ENCODE measurements at places on chromosomes 12 and 14. TPM values are rescaled to one million over a fixed set of nuclear protein-coding genes. Genes with fewer than 3 reads are reported as not detected.

HOXC6 gene
- total RNA-seq, result not detected

SSPN gene
- 104 TPM for total RNA-seq

ANO4 gene
- not detected for total RNA-seq

SMOC1 gene
- total RNA-seq, result 0.93 TPM

CCDC38 gene
- total RNA-seq, result not detected

PTPN21 gene
- total RNA-seq, result 36.6 TPM

FAM181A gene
- not detected for total RNA-seq

CCER1 gene
- total RNA-seq, result not detected

DNA sequence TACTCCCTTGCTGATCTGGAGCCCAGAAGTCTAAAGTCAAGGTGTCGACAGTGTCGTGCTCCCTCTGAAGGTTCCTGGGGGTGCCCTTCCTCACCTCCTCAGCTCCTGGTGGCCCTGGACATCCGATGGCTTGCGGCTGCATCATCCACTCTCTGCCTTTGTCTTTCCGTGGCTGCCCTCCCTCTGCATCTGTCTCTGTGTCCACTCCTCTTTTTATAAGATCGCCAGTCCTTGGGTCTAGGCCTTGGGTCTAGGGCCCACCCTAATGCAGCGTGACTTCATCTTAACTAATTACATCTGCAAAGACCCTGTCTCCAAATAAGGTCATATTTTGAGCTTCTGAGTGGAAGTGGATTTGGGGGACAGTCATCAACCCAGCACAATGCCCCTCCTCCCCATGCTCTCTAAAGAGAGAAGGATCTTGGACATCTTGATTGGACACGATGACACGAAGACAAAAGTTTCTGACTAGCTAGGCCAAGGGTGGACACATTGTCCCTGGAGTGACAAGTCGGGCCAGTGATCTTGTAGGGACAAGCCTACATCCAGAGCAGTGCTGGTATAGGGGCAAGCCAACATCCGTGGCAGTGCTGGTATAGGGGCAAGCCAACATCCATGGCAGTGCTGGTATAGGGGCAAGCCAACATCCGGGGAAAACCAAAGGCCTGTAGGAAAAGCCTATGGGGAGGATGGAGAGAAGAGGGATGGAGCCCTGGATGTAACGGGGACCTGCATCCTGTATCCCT, 93.9 kb upstream of the DIO3 start:
- DNase-seq, result no peak

DNA sequence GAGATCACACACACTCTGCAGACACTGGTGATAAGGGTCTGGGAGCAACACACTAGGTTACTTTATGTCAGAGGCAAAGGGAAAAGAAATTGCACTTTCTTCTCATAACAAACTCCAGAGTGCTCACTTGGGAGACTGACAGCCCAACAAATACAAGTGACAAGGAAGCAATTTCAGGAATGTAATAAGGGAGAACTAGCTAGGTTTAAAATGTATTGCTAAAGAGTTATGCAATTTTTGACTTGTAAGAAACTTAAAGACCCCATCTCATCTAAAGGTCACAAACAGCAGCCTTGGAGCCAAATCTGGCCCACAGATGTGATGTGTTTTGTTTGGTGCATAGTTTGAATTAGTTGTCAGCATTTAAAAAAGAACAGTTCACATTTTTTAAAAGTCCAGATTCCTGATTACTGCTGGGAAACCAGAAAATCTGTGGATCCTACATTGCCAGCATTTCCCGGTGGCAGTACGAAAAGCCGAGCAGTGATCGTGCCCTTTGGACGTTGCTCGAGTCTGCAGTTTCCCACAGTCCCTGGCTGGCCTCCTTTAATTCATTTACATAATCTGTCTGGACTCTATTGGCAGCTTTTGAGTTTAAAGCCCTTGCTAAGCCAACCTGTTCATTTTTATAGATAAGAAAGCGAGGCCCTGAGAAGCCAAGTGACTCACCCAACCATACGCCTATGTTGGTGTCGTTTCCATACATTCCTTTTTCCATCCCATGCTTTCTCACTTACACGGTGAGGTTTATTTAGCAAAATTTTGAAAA, 42.0 kb upstream of the ETV6 start:
- no peak for DNase-seq

GRCh38 chr12:99529966-99530365, 117.6 kb upstream of the GARIN6 start:
- no peak for DNase-seq

- no peak for DNase-seq
Measured at GRCh38 chr12:105033851-105034250, 47.7 kb downstream of the NOPCHAP1 start.

DNA sequence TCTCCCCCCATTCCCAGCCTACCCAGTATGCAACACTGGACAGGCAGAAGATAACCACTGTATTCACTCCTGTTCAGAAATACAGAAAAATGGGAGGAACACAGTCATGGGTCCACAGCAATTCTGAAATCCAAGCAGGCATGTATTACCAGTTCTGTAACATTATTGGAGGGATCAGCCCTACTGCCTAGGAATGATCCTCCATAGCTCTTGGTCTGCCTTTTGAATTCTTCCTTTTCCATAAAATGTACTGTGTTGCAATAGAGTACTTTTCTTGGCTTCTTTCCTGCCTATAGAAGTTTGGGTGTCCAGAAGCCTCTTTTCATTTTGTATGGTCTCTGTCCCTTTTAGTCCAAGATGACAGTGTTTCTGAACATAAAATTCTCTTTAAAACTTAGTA, 46.5 kb downstream of the SPATS2 start:
- no peak for DNase-seq

GRCh38 chr14:77158175-77158881, 16.7 kb upstream of the ZDHHC22 start:
- peak; percentile 34 for DNase-seq

DNA sequence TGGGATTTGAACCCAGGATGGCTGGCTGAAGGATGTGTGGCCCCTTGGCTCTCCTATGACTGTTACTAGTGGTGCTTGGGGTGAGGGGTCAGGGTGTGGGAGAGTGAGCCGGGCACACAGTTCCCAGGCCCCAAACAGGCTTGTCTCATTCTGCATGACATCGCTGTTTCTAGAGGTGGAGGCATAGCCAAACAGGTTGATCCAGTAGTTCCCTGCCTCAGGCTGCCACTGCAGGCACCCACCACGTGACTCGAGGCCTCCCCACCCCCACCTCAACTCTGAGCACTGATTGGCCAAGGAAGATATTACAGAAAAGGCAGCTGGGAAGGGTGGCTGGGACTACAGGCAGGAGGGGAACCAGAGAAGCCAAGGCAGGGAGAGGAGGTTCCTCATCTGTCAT, 102.6 kb downstream of the NCOR2 start:
- DNase-seq, result no peak

DNA sequence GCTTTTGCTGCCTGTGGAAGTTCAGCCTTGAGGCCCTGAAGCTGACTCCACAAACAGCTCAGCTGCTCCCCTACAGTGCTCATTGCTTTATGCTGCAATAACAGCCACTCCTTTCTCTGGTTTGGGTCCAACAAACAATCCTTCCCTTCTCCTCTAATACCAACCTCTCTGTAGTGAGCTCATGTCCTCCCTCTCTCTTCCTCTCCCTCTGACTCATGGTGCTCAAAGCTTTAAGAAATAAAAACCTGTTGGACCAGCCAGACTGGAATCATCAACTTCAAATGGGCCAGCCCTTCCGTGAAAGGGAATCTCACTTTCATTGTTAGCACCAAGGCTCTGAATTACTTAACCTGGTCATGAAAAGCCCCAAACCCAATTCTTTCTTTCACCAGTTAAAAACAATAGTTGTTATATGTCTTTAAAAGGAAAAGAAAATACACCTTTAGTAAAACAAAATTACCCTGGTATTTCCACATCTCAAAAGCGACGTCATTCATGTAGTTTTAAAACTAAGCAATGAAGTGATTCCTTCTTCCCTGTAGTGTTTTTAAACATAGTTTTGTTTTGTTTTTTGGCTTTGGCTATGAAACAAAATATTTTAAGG, 126.4 kb downstream of the DUSP6 start:
- no peak for DNase-seq

DNA sequence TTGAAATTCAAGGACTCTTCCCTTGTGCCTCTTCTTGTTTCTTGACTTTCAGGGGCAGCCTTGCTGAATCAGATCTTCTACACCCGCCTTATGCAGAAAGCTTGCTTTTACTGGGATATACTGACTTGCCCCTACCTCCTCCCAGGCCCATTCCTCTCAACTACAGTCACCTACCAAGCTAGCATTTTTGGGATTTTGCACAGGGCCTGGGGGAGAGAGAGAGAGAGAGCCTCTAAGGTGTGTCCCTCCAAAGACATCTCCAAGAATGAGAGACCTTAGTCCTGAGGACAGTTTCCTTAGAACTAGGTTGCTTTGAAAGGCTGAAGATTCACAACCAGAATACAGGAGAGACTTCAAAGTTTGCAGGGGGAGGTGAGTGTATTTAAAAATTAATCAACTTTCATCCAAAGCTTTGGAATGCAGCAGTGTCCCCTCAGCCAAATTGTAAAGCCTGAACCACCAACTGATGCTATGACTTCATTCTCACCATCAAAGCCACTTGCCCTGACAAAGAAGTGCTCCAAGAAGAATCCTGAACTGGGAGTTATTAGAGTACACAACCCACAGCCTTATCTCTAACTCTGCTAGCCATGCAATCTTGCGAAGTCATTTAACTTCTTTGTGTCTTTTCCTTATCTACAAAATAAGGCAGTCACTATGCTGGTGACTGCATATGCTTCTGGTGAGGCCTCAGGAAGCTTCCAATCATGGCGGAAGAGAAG, 96.1 kb upstream of the EGLN3 start:
- no peak for DNase-seq

DNA sequence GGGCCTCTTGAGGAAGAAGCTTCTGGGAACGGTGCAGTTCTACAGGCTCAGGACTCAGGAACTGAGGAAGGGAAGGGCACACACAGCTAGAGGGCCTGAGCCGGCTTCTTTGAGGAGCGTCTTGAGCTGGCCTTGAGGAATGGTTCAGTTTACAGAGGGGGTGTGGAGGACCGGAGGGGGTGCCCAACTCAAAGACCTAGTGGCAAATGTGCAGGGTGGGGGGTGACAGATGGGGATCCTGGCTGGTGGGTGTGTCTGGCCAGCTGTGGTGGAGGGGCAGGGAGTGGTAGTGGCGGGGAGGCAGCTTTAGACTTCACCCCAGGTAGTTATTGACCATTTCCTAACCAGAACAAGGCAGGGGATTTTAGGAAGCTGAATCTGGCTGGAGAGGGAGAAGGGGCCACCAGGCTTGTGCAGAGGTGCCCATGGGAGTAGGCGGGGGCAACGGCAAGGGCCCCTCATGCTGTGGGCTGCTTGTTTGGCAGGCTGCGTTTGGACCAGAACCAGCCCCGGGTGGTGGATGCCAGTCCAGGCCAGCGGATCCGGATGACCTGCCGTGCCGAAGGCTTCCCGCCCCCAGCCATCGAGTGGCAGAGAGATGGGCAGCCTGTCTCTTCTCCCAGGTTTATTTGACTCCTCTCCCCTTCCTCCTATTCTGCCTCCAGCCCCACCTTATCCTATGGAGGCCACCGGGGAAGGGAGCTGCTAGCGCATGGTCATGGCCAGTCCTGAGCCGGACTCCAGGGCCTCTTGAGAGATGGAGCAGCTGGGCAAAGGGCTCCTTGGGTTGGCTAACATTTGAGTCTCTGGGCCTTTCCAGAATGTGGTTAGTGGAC, 27.8 kb downstream of the PAPLN start:
- DNase-seq, result no peak

DNA sequence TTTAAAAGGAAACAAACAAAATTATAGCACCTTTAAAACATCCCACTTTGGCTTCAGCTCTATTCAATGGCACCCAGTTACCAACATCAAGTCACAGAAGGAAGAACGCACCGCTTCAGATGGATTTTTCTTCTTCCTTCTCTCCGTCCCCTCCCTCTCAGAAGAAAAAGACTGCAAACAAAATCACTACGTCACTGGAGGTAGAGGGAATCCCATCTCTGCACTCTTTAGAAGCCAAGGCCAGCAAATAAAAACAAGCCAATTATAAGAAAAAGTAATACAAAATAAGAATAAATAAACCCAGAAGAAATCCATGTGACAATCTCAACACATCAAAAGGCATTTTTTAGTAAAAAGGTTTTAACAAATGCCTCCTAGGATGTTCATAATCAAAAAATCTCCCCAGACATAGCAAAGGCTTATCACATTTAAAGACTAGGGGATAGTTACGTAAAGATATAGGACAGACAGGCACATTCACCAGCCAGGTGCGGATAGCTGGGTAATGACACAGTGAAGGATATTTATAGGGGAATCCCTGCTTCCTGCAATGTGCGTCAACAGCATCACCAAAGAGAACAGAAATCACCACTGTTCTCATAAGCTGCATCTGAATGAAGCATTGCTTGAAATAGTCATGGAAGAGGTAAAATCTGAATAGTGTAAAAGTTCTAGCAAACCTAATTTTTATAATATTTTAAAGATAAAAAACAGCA, 89.4 kb downstream of the R3HDM2 start:
- peak; percentile 11 for DNase-seq

DNA sequence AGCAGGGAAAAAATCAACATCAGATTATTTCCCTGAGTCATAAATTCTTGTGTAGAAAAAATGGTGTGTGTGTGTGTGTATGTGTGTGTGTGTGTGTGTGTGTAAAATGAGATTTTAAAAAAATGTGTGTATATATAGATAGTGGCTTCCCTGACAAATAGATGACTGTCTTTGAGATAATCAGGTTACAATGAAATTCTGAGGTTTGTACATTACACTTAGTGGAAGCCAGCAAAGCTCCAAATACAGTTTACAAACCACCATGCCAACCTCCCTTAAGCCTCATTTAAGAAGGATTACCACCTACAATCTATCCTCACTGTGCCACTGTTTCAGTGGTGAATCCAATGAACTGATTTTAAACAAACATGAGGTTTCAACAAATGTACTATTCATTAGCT, 93.8 kb downstream of the MED13L start:
- no peak for DNase-seq

DNA sequence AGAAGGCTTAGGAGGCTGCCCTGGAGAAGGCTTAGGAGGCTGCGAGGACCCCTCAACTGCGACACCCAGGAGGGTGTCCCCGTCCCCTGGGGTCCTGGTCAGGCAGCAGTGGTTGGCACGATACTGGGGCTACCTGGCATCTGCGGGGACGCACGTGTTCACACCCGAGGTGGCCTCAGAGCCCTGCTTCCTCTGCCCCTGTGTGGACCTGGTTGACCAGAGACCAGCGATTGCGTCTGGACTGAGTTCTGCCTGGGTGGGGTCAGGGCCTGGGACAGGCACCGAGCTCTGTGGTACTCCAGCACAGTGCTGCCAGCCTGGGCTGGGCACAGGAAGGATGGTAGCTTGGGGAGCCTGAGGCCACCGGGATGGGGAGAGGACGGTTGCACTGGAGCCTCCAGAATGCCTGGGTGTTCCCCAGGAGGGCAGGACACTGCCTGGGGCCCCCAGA, 735 bp downstream of the ASPG start:
- DNase-seq, result no peak

Data from heart right ventricle (tissue), 16 donors.